Activated CD8-positive, alpha-beta T cell treated with anti-CD3 and anti-CD28 coated beads for 36 hours (primary cell): ENCODE measurements at places on chromosomes 13 and 19.

DNA sequence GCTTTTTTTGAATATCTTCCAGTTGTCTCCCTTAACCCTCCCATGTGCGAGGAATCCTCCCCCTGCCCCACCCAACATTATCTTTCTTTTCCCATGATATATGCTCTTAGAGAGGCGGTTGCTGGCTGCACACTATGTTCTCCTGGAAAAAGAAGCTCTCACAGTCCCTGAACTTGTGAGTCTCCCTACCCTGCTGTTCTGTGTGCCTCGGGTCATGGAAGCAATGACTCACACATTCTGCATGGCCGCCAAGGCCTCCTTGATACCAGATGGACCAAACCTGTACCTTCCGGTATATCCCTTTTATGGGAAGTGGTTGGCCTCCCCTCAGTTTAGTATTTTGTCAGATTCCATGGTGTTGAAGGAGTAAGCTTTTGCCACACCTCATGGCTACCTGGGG is 705.4 kb downstream of the SLITRK6 start:
- DNase-seq = no peak

DNA sequence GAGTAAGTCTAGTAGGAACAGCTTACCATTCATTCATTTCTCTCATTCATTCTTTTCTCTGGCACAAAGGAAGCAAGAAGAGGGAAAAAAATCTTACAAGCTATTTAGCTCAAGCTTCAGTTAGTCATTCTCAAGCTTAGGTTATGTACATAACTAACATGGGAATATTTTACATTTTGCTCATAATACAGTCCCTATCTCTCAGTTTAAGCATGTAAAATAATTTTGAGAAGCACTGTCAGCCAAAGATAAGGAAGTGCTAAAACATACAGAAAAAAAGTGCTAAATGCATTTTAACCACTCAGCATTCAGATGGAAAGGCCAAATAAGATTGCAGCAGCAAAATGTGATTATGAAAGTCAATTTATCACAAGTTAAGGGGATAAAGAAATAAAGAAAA is 7.9 kb downstream of the RBM26 start:
- no peak for DNase-seq

DNA sequence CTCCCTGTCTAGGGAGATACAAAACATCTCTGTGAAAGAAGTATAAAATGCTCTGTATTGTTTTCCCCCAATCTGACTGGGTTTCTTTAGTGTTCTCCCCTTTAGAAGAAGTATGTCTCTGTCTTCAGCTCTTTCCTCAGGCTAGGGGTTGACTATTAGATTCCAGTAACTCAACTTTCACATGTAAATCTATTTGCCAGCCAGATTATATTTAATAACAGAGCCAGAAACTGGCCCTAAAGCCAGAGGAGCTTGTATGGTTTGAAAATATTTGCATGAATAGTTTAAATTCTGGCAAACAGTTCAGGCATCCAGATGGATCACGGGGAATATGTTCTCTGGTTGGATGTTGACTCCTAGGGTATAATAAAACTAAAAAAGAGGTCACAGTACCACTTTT is 22.3 kb upstream of the CYSLTR2 start:
- no peak for DNase-seq

- no peak for DNase-seq
Measured at GRCh38 chr13:65378484-65378883, 1851.7 kb downstream of the PCDH9 start.

- DNase-seq = no peak
Measured at GRCh38 chr19:52140032-52140710, 433 bp upstream of the ZNF616 start.
